Fibroblast of upper back skin (primary cell): ENCODE measurements at places on chromosomes 6 and 20.

DNA sequence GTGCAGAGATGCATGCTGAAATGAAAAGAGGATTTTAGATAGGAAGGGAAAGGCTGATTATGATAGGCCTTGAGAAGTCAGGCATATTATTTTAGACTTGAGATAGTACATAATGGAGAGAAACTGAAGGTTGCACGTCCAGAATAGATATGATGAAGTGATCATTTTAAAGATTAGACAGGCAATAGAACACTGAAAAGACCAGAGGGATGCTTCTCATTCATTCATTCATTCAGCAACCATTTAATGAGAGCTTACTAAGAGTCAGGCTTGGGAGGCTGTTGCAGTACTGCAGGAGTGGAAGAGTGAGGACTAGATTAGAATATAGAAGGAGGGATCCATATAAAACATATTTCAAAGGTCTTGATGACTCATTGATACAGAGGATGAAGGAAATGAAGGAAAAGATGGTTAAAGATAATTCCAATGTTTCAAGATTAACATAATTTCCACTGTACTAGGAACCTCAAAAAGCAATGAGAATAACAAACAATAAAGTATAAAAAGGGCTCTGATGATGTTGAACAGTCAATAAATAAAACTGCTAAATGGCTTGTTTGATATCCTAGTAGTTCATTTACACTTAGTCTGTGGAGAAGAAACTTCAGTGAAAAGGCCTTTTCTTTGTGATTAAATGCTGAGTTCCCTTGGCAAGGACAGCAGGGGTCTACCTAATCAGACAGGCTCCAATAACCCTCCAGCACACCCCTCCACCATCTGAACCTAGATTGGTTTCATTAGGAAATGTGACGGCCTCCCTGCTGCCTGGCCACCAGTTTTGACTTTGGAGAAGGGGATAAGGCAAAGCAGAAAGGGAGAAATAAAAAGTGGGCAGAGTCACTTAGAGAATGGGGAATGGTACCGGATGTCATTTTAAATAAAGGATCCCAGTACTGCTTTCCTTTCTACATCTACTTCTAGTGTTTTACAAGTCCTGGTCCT is 5.3 kb upstream of the FBXO9 start:
- DNase-seq, result no peak

DNA sequence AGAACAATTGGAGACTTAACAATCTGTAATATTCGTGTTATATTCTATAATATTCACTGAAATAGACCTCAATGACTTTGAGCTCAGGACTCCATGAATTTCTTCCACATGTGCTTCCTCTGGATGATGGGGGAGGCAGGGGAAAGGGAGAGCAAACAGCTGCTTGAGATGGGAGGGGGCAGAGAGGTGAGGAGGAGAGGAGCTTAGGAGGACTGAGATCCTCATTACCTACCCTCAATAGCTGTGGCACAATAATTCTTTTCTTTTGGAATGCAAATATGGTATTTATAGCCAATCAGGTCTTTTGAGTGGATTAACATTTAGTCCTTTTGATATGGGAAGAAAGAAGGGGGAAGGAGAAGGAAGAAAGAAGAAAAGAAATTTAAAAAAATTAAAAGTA is 64.1 kb upstream of the ZNF217 start:
- no peak for DNase-seq

DNA sequence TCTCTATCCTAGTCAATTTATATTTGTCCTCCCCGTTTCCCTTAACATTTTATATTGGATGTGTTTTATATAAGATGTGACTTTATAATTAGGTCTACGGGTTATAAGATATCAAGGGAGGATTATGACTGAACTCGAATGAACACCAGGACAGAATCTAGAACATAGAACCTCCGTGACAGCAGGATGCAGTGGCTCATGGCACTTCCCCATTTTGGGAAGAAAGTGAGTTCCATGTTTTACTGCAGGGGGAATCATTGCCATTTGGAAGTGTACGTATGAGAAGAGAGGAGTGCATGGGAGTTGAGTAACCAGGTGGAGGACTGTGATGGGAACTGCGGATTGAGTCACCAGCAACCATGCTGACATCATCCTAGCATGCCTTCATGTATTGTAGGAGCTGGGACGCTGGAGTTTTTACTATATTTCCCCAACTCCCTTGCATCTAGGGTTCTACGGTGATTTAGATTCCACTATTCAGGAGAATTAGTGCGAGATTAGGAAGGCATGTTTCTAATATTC is 56.1 kb upstream of the FOXC1 start:
- no peak for DNase-seq

DNA sequence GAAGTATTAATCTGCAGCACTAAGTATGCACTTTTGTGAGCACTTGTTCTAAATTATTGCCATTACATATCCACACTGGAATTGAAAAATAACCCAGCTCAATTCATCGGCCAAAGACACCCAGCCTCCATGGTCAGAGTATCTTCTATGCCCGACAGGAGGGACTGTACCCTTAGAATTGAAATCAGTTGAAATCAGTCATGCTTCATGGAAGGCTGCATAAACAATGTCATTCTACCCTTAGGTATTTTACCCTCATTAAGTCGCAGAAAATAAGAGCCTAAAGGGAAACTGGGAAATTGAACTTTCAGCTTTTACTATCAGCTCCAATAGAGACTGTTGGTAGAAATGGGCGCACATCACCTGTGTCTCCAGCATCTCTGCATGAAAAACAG is 2.9 kb upstream of the RAMACL start:
- DNase-seq, result no peak

- DNase-seq, result no peak
These were observed 47.7 kb upstream of the FNDC1 start for GRCh38 chr6:159121486-159121885.

DNA sequence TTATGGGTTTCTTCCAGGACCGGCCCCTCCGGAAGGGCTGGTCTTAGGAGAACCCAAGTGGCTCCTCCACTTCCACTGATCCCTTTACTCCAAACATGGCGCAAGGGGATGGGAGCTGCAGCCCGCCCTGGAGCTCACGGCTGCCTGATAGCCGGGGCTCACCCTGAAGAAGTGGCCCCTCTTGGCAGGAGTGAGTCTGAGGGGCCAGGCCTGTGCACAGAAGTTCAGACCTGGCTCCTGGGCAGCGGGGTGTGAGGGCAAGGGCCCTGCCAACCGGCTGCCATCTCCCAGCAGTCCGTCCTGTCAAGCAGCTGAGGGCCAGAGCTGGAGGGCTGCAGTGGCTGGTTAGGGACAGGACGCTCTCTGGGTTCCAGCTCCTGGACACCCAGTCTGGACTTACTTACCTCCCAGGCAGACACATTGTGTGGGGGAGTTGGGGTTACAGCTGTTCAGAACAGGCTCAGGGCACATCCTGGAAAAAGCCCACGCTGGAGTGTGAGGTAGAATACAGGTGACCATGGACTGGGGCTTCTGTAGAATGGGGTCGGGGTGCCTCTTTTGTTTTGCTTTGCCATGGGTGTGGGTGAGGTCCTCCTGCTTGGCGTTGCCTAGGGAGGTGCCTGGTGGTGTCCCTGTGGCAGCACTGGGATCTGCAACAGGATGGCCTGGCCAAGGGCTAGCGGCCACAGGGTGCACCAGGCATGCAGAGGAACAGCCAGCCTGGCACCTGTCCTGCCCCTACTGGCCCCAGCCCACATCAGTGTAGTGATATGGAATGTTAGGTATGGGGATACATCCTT is 88.4 kb downstream of the ASXL1 start:
- no peak for DNase-seq

DNA sequence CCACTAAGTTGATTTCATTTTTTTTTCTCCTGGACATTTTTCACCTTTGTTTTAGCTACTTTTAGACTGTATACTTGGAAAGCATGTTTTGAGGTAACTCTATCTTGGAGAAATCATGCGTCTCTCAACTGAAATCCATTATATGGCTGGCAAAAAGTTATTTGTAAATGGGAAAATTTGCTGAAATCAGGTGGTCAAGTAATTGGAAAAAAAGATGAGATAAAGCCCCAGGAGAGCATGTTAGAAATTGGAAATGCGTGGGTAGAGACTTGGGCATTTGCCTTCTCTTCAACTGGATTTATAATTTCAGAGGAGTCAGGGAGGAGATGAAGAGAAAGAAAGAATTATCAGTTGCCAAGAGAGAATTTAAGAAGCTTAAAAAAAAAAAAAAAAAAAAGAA is 217.1 kb upstream of the MAP3K7 start:
- no peak for DNase-seq
